ENCODE measurements at places on chromosomes 2 and 18.

- no peak for DNase-seq
Observed at GRCh38 chr2:60252581-60253150, 300.8 kb downstream of the BCL11A start.

GRCh38 chr2:50126845-50127244 is 905.1 kb downstream of the NRXN1 start:
- DNase-seq = no peak

DNA sequence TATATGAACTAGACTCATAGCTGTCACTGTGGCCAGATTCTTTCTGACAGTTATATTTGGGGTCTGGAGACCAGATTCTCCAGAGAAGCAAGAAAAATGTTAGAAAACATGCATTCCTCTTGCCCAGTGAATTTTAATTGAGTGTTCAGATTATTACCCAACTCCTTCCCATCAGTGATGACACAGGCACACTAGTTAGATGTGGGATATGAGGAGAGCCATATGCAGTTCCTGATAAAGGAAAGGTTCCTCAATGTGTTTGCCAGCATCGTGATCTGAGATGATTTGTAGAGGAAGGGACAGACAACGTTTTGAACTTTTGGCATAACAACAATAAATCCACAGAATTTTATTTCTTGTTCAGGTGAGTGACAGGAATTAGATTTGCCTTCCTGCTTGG is 308.6 kb downstream of the PIEZO2 start:
- no peak for DNase-seq

GRCh38 chr2:206979922-206980321 is 40.6 kb downstream of the CPO start:
- no peak for DNase-seq

DNA sequence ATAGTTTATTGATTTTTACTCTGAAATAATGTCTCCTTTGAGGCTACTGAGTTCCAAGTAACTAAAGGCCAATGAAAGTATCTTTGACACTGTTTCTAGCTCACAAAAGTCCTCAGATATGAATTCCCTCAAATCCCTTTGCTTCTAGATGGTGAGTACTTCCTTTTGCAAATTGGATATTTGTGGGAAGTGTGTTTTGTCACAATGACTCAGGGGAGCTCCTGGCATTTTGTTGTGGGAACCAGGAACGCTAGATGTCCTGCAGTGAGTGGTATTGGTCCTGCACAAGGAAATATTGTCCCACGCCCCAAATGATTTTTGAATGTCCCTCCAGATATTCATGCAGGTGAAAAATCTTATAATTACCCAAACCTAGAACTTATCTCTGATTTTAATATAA is 24.3 kb downstream of the TACR1 start:
- no peak for DNase-seq

- DNase-seq = no peak
Observed at GRCh38 chr2:70047451-70047850, 39.8 kb upstream of the PCBP1 start.

DNA sequence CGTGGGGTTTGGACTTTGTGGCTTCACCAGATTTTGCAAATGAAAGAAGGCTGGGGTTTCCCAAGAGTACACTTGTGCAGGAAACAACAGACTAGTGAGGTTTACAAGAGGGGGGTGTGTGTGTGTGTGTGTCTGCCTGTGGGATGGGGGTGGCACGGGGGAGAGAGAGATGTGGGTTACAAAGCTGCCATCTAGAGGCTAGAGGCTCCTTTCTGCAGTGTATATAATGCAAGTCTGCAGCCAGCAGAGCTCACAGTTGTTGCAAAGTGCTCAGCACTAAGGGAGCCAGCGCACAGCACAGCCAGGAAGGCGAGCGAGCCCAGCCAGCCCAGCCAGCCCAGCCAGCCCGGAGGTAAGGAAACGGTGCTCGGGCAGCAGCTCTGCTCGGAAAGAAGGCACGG is at the start of gene ACKR3:
Gene ACKR3, plus strand, starts transcription at position 253 of the 401 bp plus-strand sequence. CDS start 10,641 bp downstream, outside the sequence.
- DNase-seq = no peak

- no peak for DNase-seq
Observed at GRCh38 chr2:45987856-45988255, 309.4 kb upstream of the EPAS1 start.

DNA sequence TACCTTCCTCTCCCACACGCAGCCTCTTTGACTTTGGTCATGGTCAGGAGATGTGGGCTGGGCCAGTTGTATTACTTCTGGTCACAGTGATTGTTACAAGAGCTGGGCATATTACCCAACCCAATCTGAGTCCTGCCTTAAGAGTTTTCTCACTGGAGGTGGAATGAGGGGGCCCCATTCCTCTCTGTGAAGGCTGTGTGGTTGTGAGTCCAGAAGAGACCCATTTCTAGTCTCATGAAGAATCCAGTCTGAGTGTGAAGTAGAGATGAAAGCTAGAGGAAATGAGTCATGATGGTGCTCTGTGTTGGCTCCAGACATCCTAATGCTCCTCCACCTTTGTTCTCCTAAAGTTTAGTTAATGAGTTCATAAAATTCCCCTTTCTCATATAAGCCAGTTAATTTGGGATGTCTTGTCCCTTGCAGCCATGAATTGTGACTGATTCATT is 50.8 kb upstream of the RASGRP3 start:
- DNase-seq = no peak

- DNase-seq = peak; percentile 12
Observed at GRCh38 chr2:232292395-232293154, 86.0 kb upstream of the ALPP start.

DNA sequence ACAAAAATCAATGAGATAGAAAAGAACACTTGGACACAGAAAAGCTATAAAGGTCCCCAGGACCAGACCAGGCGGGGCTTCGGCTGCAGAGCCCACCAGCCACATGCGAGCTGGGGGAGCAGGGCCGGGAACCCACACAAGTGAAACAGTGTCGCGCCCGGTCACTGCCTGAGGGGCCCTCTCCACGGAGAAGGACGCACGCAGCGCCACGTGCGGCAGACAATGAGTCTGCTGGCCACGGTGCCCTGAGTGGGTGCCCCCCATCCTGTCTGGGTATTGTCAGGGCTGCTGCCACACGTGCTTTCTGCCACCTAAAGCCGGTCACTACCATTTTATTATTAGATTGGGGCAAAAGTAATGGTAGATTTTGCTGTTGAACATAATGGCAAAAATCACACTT is 207.9 kb upstream of the HDAC4 start:
- no peak for DNase-seq

GRCh38 chr2:99863903-99864270 is 278.5 kb downstream of the AFF3 start:
- DNase-seq = no peak

DNA sequence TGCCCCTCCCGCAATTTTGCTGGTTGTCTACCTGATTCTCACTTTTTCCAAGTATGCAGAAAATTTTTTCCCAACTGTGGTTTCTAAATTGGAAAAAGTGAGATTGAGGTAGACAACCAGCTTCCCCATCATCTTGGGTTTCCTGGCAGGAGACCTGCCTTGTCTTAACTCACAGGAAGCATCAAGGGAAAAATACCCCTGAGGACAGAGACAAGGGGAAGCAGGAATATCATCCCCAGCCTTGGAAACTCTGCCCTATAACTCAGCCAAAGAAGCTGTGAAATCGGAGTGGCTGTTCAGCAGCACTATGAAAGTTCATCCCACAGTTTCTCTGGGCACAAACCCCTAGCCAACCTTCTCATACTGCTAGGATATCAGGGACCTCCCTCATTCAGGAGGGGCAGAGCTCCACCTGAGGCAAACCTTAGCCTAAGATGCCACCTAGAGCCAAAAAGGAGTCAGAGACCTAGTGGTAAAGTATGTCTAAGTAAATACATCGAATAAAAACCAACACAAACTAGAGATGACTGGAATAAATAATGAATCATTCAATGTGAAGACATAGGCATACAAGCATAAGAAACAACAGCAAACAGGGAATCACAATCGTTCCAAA is 68.2 kb downstream of the ZSWIM2 start:
- no peak for DNase-seq

DNA sequence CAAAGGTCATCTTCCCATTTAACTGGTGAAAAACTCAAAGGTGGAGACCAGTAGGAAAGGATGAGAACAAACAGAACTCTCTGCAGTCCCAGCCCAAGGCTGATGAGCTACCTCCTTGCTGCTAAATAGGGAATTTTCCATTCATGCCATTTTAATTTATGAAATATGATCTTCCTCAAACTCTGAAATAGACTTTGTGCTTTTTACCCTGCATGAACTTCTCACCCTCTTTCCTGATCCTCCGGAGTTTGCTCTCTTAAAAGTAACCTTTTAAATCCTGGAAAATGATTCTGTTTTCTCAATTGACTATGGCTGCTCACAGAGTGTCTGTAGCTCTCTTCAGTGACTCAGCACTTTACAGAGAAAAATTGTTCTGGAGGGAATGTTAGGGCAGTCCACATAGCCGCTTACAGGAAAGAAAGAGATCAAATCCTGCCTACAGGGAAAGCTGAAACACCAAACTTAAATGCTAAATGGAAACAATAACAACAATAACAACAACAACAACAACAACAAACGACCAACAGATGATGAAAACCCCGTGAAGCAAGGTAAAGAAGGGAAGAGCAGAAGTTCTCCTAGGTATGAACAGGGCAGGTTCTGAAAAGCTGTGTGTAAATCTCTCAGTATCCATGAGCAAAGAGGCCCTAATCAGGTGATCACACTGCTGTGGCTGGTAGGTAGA is 79.8 kb upstream of the SESTD1 start:
- no peak for DNase-seq

GRCh38 chr2:177559638-177560037 is 167.1 kb downstream of the AGPS start:
- DNase-seq = no peak

DNA sequence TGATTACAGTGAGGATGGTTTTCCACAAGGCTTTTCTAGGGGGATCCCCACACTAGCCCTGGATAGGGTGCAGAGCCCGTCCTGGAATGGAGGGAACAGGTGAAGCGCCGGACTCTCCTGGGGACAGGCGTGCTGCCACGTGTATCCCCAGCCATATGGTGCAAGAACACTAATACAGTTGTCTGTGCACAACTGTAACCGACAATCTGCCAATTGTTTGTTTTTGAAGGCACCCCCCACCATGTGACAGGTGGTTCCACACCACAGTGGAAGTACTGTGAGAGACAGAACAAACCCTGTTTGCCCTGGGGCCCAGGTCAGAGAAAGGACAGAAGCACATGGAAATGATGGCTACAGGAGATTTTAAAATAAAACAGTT is 52.9 kb downstream of the MYCN start:
- DNase-seq = no peak

- DNase-seq = no peak
Observed at GRCh38 chr18:23113576-23113975, 21.7 kb upstream of the CABLES1 start.

GRCh38 chr2:173866874-173867618 is 98.1 kb downstream of the SP3 start:
- no peak for DNase-seq

DNA sequence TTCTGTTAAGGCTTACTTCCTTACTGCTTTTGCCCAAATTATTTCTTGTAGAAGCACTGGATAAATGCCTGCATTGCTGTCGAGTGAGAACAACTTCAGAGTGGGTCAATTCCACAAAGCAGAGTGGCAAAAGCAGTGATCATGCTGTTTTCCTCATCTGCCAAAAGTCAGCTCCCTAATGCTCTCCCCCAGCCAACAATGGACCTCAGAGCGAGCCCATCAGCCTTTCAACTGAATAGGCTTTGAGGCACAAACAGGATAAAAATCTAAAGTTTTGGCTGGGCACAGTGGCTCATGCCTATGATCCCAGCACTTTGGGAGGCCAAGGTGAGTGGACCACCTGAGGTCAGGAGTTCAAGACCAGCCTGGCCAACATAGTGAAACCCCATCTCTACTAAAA is 222.7 kb downstream of the TCF4 start:
- no peak for DNase-seq

DNA sequence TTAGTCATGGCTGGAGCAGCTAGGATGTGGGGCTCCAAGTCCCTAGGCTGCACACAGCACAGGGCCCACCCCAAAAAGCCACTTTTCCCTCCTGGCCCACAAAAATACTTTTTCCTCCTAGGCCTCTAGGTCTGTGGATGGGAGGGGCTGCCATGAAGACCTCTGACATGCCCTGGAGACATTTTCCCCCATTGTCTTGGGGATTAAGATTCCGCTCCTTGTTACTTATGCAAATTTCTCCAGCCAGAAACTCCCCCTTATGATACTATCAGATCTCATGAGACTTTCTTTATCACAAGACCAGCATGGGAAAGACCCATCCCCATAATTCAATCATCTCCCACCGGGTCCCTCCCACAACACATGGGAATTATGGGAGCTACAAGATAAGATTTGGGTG is 125.9 kb downstream of the ESCO1 start:
- DNase-seq = no peak

GRCh38 chr2:111653103-111653624 is 230.8 kb downstream of the ANAPC1 start:
- no peak for DNase-seq

DNA sequence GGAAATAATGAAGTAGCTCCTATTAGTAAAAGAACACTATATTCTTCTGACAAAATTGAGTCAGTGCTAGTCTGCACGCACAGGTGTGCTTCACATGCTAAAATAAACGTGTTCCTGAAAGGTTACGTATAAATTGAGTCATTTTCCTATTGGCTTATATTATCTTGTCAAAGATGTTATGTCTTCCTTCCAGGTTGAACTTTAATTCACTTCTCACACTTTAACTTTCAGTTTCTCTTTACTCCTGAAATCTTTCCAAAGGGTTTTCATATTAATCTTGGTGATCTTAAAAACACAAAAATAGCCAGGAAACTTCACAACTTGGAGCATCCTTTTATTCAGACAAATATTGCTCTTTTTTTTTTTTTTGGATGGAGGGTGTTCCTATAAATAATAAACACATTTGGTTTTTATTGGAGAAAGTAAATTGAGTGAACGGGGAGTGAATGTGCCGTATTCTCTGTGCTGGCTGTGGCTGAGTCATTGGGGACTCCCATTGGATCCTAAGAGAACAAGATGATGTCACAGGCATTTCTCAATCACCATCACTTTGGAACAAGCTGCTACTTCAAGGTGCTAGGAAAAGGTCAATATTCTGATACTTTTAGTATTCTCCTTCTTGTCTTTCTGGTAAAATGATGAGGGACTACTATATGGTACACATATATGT is 150.2 kb upstream of the SPATS2L start:
- no peak for DNase-seq

GRCh38 chr2:233404222-233404621 is 49.9 kb downstream of the DGKD start:
- no peak for DNase-seq

GRCh38 chr2:232632904-232633412 is 446 bp upstream of the EFHD1 start:
- no peak for DNase-seq

DNA sequence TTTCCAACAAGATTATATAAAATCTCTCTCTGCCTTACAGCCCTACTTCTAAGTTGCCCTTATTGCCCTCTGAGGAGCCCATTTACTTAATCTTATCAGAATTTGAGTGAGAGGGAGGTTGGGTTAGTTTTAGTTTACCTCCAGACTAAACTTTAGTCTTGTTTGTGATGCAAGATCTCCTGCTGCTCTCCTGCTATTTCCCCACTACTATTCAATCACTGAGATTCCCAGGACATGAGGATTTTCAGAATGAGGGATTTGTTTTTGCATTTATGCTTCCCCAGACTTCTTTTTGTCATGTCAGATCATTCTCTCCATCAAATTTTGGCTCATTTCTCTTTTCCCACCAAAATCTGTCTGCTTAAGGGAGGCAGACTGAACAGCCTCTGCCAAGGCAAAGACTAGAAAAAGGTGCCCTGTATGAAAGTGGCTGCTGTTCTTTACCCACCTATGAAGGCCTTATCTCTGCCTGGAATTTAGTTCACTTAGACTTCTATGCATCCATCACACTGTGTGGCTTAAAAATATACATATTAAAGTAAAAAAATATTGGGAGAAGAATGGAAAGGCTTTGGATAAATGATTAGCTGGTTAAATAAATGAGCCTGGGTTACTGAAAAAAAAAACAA is 401.3 kb downstream of the PID1 start:
- no peak for DNase-seq

Data from HS-27A (cell line).